ENCODE measurements at places on chromosomes 2 and 18.

GRCh38 chr2:100730290-100730868 is 89.6 kb upstream of the NPAS2 start:
- peak; percentile 88 for DNase-seq

GRCh38 chr2:223692191-223692947 is 90.2 kb upstream of the SCG2 start:
- DNase-seq, result peak; percentile 76

DNA sequence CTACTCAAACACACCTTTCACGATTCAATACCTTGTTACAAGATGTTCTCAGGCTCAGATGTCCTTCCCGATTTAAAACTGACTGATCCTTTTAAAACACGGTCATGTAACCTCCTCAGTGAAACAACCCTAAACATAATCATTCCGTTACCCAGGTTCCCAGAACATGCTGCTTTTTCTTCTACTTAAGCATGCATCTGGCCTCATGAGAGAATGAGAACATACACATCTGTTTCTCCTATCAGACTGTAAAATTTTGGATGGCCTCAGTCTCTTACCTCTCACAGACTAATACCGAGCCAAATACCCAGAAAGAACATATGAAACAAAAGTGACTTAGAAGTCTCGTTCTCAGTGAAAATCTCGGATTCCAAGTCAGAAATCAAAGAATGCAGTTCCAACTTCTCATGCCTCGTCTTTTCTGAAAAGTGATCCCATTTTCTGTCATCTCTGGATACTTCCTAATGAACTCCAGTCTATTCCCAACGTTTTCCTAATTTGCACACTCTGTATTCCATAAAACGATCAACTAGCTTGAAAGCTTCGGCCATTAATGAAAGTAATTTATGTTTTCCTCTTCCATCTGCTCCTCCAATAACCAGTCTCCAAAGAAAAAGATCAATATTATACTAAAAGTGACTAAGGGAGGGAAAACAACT is 919 bp downstream of the SF3B1 start:
- DNase-seq, result peak; percentile 13

- no peak for DNase-seq
Observed at GRCh38 chr2:240143276-240143675, 2.8 kb upstream of the OTOS start.

GRCh38 chr2:12587729-12588522 is 128.8 kb upstream of the TRIB2 start:
- DNase-seq, result peak; percentile 94

Data from cardiac fibroblast (primary cell).